ENCODE measurements at places on chromosomes 13 and 19.

DNA sequence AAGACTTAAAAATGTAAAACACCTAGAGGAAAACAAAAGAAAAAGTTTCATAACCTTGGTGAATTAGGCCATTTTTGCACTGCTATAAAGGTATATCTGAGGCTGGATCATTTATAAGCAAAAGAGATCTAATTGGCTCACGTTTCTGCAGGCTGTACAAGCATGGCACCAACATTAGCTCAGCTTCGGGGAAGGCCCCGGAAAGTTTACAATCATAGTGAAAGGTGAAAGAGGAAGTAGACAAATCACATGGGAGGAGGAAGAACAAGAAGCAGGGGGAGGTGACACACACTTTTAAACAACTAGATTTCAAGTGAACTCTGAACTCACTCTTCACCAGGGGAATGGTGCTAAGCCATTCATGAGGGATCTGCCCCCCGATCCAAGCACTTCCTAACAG, 1358.5 kb upstream of the PCDH9 start:
- DNase-seq = no peak

DNA sequence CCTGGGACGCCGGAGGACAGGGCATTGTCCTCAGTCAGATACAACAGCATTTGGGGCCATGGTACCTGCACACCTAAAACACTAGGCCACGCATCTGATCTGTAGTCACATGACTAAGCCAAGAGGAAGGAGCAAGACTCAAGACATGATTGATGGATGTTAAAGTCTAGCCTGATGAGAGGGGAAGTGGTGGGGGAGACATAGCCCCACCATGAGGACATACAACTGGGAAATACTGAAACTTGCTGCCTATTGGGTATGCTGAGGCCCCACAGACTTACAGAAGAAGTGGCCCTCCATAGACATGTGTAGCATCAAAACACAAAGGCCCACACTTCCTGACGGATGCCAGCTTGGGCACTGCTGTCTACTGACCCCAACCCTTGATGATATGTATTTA, 1.4 kb upstream of the ICAM4 start:
- no peak for DNase-seq

DNA sequence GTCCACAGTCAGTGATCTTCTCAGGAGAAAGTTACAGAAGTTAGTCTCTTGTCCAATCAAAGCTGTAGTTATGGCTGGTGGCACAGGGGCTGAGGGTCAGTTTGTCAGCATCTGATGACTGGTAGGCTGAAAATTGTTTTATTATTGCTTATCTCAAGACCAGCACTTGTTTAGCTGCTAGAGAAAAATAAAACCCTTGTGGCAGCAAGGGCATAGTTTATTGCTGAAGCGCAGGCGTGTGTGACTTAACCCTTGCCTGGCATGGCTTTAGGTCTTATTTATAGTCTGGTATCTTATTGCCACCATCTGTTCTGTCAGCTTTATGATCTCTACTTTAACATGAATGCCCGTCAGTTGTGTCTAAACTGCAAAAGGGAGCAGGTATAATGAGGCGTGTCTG, 154.7 kb downstream of the USP12 start:
- no peak for DNase-seq

- DNase-seq = no peak
Observed at GRCh38 chr13:112583592-112584277, 4.2 kb downstream of the TUBGCP3 start.

DNA sequence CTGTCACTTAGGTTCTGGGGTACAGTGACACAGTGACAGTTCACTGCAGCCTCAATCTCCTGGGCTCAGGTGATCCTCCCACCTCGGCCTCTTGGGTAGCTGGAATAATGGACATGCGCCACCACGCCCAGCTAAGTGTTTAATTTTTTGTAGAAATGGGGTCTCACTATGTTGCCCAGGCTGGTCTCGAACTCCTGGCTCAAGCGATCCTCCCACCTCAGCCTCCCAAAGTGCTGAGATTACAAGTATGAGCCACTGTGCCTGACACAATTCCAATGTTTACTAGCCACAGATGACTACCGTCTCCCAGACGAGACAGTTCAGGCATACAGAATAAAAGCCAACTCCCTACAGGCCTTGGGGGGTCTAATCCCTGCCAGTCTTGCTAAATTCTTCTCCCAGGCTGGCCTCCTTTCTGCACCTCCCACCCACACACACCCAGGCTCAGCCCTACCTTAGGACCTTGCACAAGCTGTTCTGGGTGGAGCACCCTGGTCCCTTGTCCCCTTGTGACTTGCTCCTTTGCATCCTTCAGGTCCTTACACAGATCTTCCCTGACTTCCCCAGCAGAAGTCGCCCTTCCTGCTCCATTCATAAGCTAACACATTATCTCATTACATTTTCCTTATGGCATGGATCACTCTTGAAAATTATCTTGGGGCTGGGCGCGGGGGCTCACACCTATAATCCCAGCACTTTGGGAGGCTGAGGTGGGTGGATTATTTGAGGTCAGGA, 106.4 kb downstream of the INSR start:
- no peak for DNase-seq

- DNase-seq = peak; percentile 80
Observed at GRCh38 chr19:10419200-10419645, 1.1 kb upstream of the PDE4A start.

DNA sequence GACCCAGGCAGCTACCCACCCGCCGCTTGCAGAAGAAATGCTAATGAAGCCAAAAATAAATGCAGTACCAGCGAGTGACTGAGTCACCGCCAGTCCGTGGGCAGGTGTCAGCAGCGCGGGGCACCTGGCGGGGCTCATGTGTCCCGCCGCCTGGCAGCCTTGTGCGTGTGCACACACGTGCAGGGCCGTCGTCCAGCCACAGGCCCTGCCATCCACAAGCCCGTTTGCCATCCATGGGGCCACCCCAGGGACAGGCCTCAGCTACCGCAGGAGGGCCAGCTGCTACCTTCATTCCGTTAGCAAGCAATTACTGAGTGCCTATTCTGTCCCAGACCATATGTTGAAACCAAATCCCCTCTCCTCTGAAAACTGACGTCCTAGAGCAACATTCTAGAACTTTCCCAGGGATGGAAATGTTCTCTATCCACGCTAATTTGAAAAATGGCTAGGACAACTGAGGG, 20.5 kb downstream of the NCAN start:
- DNase-seq = peak; percentile 52

DNA sequence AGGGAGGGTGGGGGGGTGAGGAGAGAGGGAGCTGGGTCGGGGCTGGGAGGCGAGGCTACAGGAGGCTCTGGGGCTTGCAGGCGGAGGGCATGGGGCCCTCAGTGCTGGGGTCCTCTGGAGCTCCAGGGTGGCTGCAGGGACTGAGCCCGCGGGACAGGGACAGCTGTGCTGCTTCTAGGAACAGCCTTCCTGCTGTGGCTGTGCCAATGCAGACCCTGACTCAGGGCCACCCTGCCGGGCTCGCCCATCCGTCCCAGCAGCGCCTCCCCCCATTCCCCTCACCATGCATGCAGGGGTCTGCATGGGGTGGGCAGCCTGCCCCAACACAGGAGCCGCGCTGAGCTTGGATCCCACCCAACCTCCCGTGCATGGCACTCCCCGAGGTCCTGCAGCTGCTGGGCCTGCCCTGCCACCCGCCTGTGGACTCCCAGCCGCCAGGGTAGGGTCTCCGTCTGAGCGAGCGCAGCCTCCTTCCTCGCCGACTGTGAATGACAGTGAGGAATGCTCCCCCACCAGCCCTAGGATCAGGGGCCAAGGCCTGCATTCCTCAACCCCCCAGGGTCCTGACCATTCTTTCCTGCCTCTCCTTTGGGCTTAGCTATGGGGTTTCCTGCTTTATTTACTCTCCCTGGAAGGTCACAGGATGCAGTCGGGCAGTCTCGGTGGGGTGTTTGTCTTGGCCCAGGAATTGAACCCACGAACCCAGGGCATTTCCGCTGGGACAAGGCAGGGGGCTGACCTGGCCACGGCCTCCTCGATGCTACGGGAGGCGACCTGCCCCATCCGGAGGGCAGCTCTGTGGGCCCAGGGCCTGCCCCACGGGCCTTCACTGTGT, 23.4 kb downstream of the CEBPG start:
- DNase-seq = no peak

GRCh38 chr19:51114087-51114729, 6.0 kb upstream of the CTU1 start:
- no peak for DNase-seq

DNA sequence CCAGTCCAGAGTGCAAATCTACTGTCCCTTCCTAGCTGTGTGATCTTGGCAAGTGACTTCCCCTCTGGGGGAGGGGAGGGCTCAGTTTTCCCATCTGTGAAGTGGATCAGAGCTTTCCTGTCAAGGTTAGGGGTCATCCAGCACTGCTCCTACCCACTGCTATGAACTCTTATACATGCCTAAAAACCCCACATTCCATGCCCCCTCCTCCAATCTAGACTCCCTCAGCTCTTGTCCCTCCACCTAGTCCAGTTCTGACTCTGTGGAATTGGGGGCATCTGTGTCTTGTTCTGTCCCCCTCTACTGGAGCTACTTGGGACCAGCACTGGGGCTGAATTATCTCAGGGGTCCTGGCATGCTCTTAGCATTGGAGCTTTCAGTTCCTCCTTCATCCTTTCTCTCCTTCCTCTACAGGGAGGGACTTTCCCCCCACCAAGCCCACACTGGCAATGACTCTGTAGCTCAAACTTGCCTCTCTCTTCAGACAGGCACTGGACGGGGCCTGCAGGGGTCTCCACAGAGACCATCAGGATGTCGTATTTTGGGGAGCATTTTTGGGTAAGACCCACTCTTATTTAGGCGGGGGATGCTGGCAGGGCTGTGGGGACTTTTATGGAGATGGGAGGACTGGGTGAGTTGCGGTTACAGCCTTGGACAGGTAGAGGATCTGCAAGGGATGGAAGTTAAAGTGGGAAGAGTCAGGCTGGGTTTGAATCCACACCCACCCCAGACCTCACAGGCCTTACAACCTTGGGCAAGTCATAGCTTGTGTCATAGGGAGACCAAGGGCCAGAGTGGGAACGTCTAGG, 3.6 kb downstream of the FCHO1 start:
- no peak for DNase-seq

DNA sequence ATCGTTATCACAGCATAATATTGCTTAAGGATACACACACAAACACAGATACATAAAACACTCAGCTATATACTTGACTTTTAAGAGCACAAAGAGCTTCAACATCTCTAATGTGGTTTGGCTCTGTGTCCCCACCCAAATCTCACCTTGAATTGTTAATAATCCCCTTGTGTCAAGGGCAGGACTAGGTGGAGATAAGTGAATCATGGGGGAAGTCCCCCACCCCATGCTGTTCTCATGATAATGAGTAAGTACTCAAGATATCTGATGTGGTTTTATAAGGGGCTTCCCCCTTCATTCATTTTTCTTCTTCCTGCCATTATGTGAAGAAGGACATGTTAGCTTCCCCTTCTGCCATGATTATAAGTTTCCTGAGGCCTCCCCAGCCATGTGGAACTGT, 481.4 kb downstream of the PCDH9 start:
- DNase-seq = no peak

DNA sequence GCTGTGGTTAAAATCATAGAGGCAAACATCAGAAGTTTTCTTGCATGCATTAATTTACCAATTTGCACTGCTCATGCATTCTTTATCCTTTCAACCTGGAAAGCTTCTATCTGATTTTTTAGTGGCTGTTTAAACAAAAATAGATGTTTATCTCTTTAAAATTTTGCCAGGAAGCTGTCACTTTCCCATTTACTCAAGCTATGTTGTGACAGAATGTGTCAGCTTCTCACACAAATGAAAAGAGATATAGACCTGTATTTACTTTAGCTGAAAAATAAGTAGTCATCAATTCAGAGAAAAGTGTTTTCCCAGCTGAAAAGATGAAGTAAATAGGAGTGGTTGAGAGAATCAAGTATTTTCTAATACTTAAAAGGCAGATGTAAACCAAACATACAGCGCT, 872.8 kb downstream of the DACH1 start:
- no peak for DNase-seq

- DNase-seq = no peak
Observed at GRCh38 chr19:769616-770015, 18.7 kb downstream of the MISP start.

GRCh38 chr13:113663934-113664333, 3.1 kb upstream of the GRK1 start:
- DNase-seq = no peak

DNA sequence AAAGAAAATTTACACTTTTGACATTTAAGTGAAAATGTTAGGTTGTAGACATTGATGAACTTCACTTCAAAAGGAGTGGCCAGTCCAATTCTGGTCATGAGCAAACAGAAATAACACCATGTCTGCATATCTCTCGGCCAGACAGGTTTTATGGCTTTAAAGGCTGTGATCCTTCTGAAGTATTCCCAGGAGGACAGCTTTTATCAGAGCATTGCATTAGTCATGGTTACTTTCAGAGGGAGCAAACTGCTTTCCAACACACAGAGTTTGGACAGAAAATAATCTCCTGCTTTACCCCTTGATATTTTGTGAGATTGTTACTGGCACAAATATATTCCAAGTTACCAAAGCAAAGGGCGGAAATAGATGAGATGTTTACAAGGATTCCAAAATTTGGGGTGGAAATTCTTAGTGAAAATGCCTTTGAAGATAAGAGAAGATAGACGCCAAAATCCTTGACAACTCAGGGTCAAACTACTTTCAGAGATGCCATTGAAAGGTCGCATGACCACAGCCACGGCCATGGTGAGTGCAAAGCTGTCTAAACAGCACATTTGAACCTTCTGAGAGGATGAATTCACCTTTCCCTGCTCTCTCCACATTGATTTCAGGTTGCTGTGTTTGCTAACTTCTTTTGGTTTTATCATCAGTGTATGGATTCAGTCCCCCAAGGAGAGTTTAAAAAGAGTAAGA, 584.5 kb upstream of the SGCG start:
- no peak for DNase-seq

- DNase-seq = no peak
Observed at GRCh38 chr13:73082895-73083294, 24.1 kb downstream of the KLF5 start.

DNA sequence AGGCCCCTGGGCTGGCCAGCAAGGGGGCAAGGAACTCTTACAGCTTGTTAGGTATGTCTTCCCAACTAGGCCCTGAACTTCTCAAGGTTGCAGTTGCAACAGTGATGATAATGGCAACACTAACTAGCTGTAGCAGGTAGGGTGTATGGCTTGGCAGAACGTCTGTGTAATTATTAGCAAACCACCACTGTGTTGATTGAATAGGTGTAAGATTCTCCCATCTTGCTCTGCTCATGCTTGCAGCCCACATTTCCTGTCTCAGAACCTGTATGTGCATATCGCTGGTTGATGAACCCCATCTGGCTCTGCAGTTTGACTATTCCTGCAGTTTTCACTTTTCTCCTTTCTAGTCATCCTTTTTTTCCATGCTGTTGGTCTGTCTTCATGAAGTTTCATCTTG, 178.8 kb downstream of the KATNAL1 start:
- no peak for DNase-seq

- no peak for DNase-seq
Observed at GRCh38 chr19:31127134-31127967, 221.9 kb downstream of the TSHZ3 start.

- no peak for DNase-seq
Observed at GRCh38 chr13:108708921-108709320, 79.5 kb downstream of the MYO16 start.
